ENCODE measurements at places on chromosomes 5 and 9. TPM values are rescaled to one million over a fixed set of nuclear protein-coding genes. Genes with fewer than 3 reads are reported as not detected.

The PCDHB13 gene
- total RNA-seq, result 0.29 TPM

The PRR16 gene
- total RNA-seq, result 13.2 TPM

The OR1Q1 gene
- total RNA-seq, result not detected

The SLC35D2 gene
- 26.9 TPM for total RNA-seq

The SLC22A5 gene
- total RNA-seq, result 9.2 TPM

The IFNA21 gene
- total RNA-seq, result not detected

The ECM2 gene
- 1.5 TPM for total RNA-seq

The APBA1 gene
- total RNA-seq, result 9.2 TPM

The PDE4D gene
- total RNA-seq, result 26.2 TPM

The FOXI1 gene
- not detected for total RNA-seq

The SV2C gene
- total RNA-seq, result not detected

The SLCO6A1 gene
- total RNA-seq, result 0.14 TPM

The SPATA31A3 gene
- not detected for total RNA-seq

The PCDHA1 gene
- total RNA-seq, result not detected

The SOX30 gene
- total RNA-seq, result not detected

The CAVIN4 gene
- 3.7 TPM for total RNA-seq

The PRXL2C gene
- 17.2 TPM for total RNA-seq

The GLRX gene
- total RNA-seq, result 146 TPM

The LCP2 gene
- total RNA-seq, result not detected

The GARNL3 gene
- total RNA-seq, result 1.3 TPM

The SLC1A3 gene
- total RNA-seq, result 9.2 TPM

The FRMD3 gene
- total RNA-seq, result under 0.01 TPM

The GABRA1 gene
- not detected for total RNA-seq

The SHB gene
- 49.4 TPM for total RNA-seq

The OR13F1 gene
- not detected for total RNA-seq

The ZNF608 gene
- 11.5 TPM for total RNA-seq

The EGR1 gene
- total RNA-seq, result 5.2 TPM

The NME5 gene
- not detected for total RNA-seq
